ENCODE measurements at places on chromosomes 7 and 10.

- DNase-seq, result no peak
These were observed 524.5 kb downstream of the PHTF2 start for GRCh38 chr7:78323118-78323517.

DNA sequence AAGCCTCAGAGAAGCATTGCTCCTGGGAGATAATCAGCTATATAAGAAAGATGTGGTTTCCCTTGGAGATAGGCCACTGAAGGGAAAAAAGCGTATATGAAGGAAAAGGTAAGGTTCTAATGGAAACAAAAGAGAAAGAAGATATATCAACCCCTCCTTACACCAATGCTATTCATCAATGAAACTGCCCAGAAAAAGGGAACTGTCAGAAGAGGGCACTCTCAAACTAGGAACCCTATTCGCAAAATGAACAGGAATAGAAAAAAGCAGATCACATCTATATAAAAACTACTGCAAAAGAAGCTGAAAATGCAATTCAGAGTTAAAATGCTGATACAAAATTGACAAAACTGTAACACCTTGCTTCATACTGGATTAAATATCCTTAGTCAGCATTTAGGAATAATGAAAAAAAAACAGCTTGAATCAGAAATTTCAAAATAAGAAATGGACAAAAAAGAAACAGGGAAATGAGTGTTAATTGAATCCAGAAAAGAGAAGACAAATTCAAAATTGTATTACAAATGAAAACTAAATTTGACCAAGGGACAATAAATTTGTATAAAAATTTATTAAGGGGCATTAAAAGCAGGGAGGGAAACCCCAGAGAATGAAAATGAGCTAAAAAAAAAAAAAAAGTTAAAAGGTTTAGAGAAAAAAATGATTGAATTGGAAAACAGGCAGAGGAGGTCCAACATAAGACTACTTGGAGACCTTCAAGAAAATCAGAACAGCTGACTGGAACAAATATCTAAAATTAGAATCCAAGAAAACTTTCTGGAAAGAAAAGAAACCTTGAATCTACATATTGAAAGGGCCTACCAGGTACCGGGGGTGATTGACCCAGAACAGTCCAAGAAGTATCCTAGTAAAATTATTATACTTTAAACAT, 17.9 kb downstream of the NHLRC2 start:
- no peak for DNase-seq

GRCh38 chr10:76302961-76303630, 871.7 kb downstream of the LRMDA start:
- no peak for DNase-seq

GRCh38 chr10:31947144-31947926, 18.7 kb upstream of the ARHGAP12 start:
- no peak for DNase-seq

- no peak for DNase-seq
These were observed 29.0 kb downstream of the AGAP3 start for GRCh38 chr7:151115121-151115835.

DNA sequence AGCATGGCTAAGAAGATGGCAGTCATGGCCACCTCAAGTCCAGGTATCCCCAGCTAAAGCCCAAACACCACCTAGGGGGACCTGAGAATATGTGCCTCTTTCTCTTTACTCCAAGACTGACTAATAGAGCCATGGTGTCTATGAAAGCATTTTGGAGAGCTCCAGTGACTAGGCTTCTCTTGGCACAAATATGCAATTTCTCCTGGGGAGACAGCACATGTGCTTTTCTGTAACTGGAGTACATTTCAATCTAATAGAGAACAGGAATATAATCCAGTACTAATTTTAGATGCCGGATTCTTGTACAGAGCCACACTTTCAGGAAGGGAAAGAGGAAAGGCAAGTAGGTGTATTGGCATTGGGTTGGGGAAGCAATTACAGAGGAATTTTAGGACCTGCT, 260.1 kb downstream of the BMPER start:
- DNase-seq, result no peak

GRCh38 chr10:120480065-120480600, 23.1 kb downstream of the PLPP4 start:
- DNase-seq, result no peak

GRCh38 chr7:136000288-136000913, 23.2 kb upstream of the MTPN start:
- no peak for DNase-seq

DNA sequence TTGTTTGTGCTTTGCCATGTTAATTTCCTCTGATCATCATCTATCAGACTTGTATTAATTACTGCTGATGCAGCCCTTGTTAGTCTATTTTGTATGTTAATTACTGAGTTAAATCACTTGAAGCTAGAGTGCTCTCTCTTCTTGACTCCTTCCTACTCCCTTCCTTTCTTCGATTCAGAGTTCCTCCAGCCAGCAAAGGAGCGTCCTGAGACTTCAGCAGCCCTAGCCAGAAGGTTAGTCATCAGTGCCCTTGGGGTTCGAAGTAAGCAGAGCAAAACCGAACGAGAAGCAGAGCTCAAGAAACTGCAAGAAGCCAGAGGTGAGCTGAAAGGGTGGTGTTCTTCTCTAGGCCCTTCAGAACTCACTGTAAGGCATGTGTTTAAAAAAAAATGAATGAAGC, 32.1 kb downstream of the LOXL4 start:
- no peak for DNase-seq

- DNase-seq, result no peak
These were observed 69.2 kb upstream of the ADGRA1 start for GRCh38 chr10:133018491-133018890.

DNA sequence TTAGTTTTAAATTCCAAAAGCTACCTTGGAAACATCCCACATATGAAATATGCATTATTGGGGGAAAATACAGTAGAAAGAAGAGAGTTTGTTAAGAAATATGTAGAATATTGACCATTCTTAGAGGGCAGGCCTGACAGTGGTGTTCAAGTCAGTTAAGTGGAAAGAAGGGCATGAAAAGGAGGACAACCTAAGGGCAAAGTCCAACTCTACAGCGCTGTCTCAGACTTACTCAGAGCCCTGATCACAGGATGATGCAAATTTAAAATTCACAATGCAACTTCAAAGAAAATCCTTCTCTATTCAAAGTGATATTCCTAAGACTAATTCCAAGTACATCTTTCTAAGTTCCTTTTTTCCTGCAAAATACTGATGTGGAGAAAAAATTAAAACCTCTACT, 139.1 kb upstream of the LRRTM3 start:
- DNase-seq, result no peak

DNA sequence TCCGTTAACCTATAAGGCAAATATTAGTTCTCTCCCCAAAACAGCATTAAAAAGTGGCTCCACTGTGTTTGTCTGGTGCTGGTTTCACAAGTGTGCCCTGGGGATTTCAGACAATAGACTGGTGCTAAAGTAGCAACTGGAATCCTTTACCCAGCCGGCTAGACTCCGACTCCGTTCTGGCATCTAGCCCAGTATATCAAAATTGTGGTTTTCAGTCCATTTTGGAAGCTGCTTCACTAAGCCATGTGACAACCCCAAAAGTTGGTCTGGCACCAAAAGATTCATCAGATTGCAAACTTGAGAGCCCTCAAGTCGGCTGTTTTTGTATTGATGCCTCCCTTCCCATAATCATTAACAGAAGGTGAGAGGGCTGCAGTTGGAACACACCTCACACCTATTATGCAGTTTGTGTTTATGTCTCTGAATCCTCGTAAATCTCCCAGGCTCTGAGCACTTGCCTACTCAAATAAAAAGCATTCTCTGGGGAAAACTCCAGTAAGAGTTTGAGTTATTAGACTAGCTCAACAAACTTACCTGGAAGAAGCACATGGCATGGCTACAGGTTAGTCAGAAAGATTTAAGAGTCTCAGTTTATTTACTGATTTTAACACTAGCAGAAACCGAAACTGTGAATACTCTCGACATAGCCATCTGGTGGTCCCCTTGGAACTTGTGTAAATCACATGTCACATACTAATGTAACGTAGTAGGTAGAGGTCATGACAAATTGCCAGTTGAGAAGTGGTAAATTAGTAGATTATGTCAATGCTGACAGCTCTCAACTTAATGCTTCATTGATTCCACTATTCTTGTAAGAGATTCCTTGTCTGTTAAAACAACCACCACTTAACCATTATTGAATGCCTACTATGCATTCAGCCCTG, 14.8 kb upstream of the WNT16 start:
- DNase-seq, result no peak

GRCh38 chr10:70714951-70715350, 42.6 kb downstream of the ADAMTS14 start:
- DNase-seq, result no peak

DNA sequence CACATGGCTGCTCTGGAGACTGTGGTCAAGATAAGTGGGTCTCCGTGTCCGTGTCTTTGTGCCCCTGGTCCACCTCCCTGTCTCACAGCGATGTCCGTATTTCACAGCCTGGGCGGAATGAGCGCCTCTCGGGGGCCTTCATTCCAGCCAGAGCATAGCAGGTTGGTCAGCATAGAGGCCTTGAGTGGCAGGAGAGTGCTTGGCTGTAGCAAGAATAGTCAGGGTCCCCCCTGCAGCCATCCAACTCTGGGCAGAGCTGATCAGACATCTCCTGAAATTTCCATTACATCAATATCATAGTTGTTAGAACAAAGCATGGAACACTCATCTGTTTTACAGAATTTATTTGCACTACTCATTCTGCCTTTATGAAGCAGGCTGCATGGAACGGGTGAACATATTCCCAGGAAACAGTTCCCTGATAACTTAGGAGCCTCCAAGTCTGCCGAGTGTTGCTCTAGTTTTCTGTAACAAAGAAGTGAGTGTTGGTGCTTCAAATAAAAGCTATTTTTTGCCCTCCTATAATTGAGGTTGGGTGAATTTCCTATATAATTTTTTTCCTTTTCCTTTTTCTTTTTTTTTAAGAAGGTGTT, 255.3 kb downstream of the INHBA start:
- DNase-seq, result no peak

GRCh38 chr7:138417764-138418163, 42.3 kb upstream of the TRIM24 start:
- no peak for DNase-seq

DNA sequence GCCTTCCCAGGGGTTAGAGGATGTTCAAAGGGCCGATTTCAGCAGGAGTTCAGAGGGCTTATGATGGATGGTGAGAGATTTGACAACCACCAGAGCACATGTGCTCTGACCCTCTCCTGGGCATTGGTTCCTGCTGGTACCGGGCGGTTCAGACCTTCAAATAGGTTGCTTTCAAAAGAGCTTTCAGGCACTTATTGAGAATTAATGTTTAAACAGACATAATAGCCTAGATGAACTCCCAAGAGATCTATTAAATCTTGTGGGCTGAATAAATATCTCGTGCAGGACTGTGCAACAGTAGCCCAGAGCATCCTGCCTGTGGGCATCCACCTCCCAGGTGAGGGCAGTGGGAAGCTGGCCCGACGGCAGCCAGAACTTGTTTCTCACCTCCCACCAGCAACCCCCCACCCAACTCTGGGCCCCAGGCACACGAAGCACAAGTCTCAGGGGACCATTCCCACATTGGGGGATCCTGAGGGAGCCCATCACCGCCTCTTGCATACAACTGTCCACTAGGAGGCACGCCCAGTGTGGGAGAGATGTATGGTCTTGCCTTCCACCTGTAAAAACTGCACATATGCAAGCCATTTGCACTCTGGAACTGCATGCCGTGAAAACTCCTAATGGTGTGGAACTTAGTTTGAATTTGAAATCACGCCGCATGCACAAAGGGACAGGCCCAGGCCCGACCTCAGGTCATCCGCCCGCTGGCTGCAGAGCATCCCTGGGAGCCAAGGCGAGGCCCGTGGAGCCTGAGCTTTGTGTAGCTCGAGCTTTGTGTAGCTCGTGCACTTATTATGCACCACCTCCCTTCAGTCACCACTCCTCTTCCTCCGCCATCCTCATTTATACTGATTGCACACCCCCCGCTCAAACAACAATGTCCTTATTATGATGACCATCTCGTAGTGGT, 147.8 kb downstream of the ADCY1 start:
- DNase-seq, result no peak

- no peak for DNase-seq
These were observed 30.9 kb downstream of the COL1A2 start for GRCh38 chr7:94425546-94425945.

- DNase-seq, result no peak
These were observed 1.4 kb downstream of the FGFBP3 start for GRCh38 chr10:91907914-91908336.

GRCh38 chr10:121516093-121516865, 82.0 kb downstream of the FGFR2 start:
- DNase-seq, result no peak

- no peak for DNase-seq
These were observed 65.4 kb downstream of the TACC2 start for GRCh38 chr10:122054048-122055025.

DNA sequence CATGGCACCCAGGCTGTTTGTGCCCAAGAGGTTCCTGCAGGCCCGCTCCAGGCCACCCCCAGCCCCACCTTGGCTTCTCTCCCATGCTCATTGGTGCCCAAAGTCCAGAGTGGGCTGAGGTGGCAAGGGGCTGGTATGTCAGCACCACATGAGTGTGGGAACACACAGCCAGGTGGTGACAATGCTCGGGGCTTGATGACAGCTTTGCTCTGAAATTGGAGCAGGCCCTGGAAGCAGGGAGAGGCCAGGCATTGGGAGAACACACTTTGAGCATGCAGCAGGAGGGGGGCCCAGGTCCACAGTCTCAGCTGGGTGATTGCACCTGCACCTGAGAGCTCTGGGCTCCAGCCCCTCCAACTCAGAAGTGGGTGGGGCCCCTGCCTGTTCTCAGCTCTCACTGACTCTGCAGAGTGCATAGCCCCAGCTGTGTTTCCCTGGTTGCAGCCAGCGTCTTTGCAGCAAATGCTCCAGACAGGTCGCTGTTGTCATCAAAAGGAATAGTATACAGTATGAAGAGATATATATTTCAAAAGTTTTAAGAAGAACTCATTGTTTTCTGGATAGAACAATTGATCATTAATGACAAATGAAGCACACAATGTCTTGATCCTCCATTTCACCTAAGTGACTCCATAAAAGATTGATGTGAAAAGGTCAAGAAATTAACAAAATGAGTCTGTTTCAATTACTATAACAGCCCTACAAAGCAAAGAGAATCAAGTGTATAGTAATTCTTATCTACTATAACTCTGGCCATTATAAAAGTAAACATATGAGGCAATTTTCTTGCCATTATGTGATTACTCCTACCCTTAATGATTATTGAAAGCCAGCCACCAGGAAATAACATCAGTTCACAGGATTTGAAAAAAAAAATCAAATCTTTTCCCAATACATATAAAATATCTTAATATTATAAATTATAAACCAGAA, 848.1 kb downstream of the PCDH15 start:
- DNase-seq, result no peak

Measured in activated CD4-positive, CD25-positive, alpha-beta regulatory T cell treated with anti-CD3 and anti-CD28 coated beads, Interleukin-2, amount 50 U/mL, for 16 hours (primary cell).